ENCODE measurements at places on chromosomes 4 and X.

- no peak for DNase-seq
Observed at GRCh38 chrX:39603230-39603629, 494.5 kb downstream of the BCOR start.

GRCh38 chr4:16580514-16580913 lies 317.9 kb downstream of the LDB2 start:
- DNase-seq: no peak

- no peak for DNase-seq
Observed at GRCh38 chrX:110987292-110987691, 108.7 kb upstream of the PAK3 start.

DNA sequence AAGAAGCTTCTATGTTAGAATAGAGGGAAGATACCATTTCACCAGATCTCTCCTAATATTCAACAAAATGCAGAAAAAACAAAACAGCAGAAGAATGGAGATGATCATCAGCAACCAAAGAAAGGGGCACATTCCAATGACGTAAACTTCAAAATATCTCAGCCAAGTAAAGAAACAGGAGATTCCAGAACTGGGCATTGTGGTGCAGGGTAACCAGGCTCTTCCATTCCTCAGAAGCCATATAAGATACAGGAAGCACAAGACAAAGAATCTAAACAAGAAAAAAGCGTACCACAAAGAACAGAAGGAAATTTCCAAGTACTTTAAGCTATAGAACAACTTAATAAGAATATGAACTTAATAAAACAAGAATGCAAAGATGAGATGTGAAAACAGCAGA lies 6.9 kb upstream of the ARMCX4 start:
- no peak for DNase-seq

DNA sequence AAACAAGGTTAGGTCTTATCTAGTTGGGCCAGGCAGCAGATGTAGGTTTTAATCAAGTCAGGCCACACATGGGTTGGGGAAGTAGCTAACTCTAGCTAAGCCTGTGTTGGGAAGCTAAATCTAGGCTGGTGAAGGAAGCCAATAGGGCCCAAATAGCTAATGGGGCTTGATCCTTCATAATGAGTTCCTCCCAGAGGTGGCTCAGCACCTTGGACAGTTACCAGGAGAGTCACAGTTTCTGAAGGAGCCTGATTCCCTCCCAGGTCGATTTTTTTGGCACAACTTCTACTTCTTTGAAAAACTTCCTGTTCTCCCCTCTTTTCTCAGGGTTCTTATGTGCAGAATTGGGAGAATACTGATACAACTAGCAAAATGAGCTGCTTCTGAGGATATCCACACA lies 242.5 kb upstream of the PRPS2 start:
- DNase-seq: no peak

DNA sequence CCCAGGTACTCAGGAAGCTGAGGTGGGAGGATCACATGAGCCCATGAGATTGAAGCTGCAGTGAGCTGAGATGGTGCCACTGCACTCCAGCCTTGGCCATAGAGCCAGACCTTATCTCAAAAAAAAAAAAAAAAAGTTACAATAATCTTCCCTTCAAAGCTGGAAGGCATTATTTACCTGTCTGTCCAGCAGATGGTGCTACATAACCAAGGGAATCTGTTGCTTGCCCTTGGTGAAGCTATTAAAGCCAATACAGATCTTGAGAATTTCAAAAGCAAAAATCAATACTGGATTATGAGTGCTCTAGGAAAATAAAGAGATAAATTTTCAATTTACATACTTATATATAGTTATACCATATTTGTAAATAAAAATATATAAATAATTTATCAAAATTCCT lies 25.9 kb downstream of the PKD2 start:
- peak; percentile 2 for DNase-seq

- DNase-seq: no peak
Observed at GRCh38 chrX:127038065-127038464, 218.5 kb downstream of the PRR32 start.

- no peak for DNase-seq
Observed at GRCh38 chrX:71111141-71111843, at the start of gene IL2RG. Gene IL2RG, minus strand, starts transcription at chrX:71111577. Its CDS starts 38 bp downstream, at chrX:71111539.

DNA sequence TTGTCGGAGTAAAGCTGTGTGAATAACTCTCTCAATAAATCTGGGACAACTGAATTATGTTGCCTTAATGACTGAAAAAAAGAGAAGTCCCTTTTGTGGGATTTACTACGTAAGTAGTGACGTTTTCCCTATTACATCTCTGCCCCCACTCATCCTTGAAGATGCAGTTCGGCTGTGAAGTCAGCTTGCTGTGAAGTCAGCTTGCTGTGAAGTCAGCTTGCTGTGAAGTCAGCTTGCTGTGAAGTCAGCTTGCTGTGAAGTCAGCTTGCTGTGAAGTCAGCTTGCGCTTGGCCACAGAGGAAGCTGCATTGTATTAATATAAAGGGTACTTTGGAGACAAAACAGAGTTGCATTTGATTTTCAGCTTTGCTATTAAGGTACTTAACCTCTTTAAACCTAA lies 8.0 kb upstream of the VAMP7 start:
- DNase-seq: no peak

- DNase-seq: no peak
Observed at GRCh38 chrX:29746326-29746725, 469.0 kb upstream of the MAGEB2 start.

GRCh38 chr4:6012200-6012599 lies 6.0 kb downstream of the C4orf50 start:
- DNase-seq: no peak

- no peak for DNase-seq
Observed at GRCh38 chr4:47876784-47877546, 37.4 kb downstream of the NFXL1 start.

DNA sequence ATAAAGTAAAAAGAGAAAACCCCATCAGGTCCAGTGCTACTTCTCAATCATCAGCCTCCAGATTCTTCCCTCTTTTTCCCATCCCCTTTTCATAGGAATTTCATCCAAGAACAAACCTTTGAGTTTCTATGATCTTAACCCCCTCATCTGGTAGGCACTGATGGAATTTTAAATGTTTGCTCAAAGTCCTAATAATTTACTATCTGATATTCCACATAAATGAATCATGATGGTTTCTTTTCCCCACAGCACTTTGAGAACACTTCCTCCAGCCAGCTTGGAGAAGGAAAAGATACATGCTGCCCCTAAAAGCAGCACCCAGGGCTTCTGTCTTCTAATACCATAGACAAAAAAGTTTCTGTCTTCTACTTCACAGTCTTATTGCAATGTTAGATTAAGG lies 19.4 kb upstream of the KLHL8 start:
- no peak for DNase-seq

Data from NCI-H774 (cell line).